ENCODE measurements at places on chromosomes 3 and 15.

- DNase-seq, result no peak
Measured at GRCh38 chr3:63961891-63962290, 49.7 kb upstream of the SCAANT1 start.

DNA sequence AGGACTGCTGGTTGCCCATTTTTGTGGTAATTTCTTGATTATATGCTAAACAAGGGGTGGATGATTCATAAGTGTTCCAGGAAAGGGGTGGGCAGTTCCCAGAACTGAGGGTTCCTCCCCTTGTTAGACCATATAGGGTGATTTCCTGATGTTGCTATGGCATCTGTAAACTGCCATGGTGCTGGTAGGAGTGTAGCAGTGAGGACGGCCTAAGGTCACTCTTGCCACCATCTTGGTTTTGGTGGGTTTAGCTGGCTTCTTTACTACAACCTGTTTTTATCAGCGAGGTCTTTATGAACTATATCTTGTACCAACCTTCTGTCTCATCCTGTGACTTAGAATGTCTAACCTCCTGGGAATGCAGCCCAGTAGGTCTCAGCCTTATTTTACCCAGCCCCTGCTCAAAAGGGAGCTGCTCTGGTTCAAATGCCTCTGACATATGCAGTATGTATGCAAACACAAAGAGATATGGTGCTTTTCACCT lies 46.2 kb downstream of the C3orf38 start:
- DNase-seq, result no peak

DNA sequence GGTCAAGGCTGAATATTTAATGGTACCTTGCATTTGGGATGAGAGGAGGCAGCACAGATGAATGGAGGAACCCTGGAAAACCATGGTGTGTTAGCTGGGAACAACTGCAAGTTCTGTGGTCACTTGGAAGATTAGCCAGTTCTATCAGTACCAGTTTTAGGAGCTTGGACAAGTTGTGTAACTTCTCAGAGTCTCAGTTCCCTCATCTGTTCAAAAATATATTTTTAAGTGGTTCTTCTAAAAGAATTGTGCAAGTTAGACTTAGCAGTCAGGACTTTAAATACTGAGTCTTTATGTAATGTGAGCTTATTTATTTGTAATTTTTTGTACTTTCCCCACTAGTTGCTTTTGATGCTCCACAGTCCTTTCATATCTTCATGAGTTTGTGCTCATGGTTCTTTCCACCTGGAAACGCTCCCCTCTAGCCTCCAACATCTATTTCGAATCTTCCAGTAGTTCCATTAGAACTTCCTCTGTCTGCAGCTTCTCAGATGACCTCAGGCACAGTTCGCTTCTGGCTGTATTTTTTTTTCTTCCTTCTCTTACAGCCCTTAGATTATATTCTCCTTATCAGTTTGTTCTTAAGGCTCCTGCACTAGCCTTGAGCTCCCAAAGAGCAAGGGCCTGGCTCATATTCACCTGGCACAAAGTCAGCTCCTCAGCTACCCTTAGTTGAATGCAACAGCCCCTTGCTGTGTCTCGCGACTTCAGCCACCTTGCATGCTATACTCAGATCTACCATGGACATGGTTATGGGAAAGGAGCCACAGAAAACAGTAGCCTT lies 27.1 kb downstream of the ITPR1 start:
- no peak for DNase-seq

- DNase-seq, result no peak
Measured at GRCh38 chr3:46540550-46540949, 25.6 kb downstream of the LRRC2 start.

- no peak for DNase-seq
Measured at GRCh38 chr15:70439304-70439877, 324.0 kb downstream of the UACA start.

GRCh38 chr3:184525337-184526087 lies 36.1 kb upstream of the EPHB3 start:
- no peak for DNase-seq

- no peak for DNase-seq
Measured at GRCh38 chr3:100957261-100957986, 35.8 kb downstream of the ABI3BP start.

DNA sequence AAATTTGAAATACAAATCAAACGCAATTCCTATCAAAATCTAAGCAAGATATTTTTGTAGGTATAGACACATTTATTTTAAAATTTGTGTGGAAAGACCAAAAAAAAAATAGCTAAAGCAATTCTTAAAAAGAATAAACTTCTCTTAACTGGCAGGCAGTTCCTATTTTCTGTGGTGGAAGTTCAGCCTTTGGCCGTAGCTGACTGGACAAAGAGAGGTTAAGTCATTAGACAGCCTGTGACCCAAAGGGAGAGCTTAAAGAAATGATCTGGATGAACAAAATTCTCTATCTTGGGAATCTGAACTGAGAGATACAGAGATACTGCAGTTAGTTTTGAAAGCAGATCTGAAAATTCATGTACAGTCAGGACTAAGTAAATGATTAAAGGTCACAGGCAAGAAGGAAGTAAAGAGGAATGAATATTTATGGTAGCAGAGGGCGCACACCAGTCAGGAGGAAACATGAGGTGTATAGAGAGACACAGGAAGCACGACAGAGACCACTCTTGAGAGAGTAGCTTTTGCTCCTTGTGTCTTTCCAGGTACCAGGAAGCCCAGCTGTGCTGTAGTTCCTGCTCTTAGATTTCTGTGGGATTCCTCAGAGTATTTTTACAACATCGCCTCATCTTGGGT lies 57.5 kb downstream of the TPRG1 start:
- DNase-seq, result no peak

- DNase-seq, result no peak
Measured at GRCh38 chr3:48437812-48438211, 2.1 kb downstream of the CCDC51 start.
